CD4-positive, alpha-beta T cell treated with Interleukin-4 for 1 hour (primary cell): ENCODE measurements at places on chromosomes 6 and 20.

DNA sequence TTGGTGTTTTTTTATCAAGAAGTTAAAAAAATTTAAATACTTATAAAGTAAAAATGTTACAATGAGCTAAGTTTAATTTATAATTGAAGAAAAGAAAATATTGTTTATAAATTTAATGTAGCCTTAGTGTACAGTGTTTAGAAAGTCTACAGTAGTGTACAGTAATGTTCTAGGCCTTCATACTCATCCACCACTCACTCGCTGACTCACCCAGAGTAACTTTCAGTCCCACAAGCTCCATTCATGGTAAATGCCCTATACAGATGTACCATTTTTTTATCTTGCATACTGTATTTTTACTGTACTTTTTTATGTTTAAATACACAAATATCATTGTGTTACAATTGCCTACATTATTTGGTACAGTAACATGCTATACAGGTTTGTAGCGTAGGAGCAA lies 26.0 kb downstream of the HTR1E start:
- DNase-seq, result no peak

DNA sequence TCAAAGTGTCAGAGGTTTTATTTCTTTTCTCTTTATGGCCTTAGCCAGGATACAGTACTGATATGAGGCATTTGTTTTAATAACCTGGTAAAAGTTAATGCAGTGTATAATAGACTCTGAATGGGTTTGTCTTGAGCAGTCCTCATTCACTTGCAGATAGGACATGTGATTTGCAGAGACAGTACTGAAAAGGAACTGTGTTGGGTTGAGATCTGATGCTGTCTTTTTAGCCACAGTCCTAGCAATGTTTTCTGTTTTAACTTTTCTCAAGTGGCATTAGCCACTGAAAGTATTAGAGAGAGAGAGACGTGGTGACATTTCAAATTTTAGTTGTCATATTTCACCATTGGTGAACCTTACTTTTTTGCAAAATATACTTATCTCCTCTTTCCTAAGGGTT lies 547.2 kb upstream of the MAN1A1 start:
- no peak for DNase-seq

DNA sequence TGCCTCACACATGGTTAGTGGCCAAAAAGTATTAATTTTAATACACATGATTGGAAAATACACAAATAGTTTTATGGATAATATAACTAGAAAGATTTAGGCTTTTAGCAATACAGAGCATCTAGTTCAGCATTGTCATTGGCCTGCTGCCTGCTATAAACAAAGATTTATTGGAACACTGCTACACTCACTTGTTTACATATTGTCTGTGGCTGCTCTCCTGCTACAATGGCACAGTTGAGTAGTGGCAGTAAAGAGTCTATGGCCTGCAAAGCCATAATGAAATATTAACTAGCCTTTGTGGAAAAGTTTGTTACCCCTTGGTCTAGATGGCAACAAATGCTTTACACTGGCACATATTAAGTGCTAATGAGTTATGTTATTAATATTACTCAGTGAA lies 37.8 kb downstream of the ZNF451 start:
- DNase-seq, result no peak

GRCh38 chr20:34709831-34710567 lies 5.9 kb downstream of the TP53INP2 start:
- no peak for DNase-seq

- no peak for DNase-seq
Observed at GRCh38 chr6:117546674-117547073, 55.6 kb downstream of the GOPC start.

DNA sequence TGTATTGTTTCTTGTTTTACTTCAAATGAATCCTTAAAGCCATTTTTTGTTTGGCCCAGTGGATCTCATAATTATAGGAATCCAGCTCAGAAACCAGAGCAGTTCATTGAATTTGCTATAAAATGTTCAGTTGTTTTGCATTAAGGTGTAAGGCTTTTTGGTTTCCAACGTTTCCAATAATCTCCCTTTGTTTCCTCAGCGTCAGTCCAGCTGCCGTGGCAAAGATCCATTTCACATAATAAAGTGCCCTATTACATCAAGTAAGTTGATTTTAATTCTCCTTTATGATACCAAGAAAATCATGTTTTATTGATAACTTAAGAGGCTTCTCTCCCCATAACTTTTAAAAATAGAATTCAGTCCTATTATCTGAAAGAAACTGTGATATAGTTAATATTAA lies 472.6 kb downstream of the UTRN start:
- no peak for DNase-seq

DNA sequence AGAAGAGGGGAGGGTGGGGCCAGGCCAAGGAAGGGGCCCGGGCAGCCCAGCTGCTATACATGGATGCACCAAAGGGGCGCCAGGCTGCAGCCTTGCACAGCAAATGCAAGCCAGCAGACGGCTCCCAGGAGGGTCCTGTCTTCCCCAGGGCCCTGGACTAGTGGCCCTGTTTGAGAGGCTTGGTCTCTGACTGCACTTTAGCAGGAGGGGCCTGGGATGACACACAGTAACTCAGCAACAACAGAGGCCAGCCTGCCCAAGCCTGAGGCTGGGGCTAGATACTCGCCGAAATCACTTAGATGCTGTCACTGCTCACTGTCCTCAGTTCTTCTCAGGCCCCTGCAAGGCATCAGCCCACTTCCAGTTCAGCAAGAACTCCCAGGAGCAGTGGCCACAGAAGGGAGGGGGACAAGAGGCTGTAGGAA lies 73.5 kb downstream of the TRAM2 start:
- no peak for DNase-seq

DNA sequence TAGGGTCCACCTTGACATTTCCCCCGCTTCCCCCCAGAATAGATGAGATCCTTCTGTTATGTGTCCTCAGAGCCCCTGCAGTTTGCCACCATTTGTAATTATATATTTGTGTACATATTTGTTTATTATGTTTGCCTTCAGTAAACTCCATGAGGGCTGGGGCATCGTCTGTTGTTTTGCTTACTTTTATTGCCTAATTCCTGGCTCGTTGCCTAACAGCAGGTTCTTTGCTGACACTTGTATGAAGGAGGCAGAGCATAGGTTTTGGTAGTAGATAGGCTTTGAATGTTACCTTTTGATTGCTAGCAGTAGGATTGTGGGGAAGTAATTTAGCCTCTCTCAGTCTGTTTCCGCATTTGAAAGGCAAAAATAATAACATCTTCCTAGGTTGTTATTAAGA lies 9.9 kb downstream of the MAP3K4 start:
- no peak for DNase-seq

GRCh38 chr6:63504777-63505384 lies 67.4 kb upstream of the LOC128125822 start:
- DNase-seq, result no peak

GRCh38 chr6:72206606-72207005 lies 320.3 kb downstream of the RIMS1 start:
- no peak for DNase-seq

- DNase-seq, result peak; percentile 80
Observed at GRCh38 chr6:31680226-31681134, at the start of gene LY6G5C. Gene LY6G5C, minus strand, starts transcription at chr6:31681067. Its CDS starts 694 bp downstream, at chr6:31680373.

DNA sequence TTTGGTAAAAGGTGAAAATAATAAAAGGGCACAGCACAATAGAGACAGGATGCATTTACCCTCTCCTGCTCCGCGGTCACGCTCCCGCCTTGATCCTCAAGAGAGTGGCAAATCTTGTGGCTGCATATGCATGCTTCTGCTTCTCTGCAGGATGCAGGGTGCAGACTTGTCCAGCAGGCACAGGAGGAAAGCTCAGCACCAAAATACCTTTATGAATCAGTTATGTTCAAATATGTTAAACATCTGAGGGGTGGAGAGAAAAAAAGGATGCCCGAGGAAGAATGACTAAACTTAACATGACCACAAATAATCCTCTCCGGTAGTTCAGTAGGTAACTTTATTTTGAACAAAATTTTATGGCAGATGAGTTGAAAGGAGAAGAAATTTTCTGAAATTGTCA lies 366.1 kb upstream of the SOX4 start:
- DNase-seq, result no peak

- no peak for DNase-seq
Observed at GRCh38 chr6:83198486-83199172, 5.5 kb downstream of the RWDD2A start.

DNA sequence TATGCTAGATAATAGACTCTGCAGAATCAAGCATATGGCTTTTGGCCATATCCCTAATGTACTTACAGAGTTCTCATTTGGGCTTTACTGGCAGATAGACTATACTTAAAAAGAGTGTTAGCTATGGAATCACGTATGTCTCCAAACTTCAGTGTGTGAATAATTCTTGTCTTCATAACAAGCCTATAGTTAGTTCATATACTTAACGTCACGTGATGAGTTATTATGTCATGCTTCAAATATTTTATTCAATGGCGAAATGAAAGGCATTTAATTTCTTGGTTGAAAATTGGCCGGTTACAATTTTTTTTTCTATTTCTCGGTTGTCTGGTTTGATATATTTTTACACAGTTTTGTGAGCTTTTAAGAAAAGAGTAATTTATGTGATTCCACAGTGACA lies 62.7 kb downstream of the MEI4 start:
- DNase-seq, result no peak

- DNase-seq, result no peak
Observed at GRCh38 chr6:135231469-135231844, 50.3 kb downstream of the MYB start.

DNA sequence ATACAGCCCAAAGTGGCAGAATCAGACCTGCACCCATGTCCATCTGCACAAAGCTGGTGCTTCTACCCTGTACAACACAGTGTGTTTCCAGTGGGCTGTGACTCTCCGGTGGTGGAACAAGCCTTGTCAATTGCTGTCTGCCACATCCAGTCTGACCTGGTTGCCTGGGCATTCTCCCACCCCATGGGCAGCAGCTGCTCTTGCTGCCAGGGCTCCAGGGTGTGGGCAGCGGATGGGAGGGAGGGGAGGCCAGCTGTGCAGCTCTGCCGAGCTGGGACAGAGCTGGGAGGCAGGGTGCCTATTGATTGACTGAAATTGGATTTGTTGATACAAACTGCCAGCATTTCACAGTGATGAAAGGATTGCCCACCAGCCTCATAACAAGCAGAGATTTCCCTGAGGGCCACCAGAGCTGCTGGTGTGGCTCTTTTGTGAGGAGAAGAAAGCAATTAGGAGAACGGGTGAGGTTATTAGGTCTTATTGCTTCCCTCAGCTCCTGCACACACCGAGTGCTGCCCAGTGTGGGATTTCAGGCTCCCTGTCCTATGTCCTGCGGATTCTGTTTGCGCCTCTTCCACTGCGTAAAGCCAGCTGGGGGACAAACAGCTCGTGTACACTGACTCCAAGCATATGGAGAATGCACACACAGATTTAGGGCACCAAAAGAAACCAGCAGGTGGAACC lies 150.8 kb downstream of the NRN1 start:
- DNase-seq, result no peak
